NCI-H82 (cell line): ENCODE measurements at places on chromosomes 5 and 9.
A peak's percentile ranks its signal among the peaks of the same experiment; 100 is the strongest.

GRCh38 chr9:129838707-129839259 lies 3.5 kb downstream of the USP20 start:
- no peak for DNase-seq

DNA sequence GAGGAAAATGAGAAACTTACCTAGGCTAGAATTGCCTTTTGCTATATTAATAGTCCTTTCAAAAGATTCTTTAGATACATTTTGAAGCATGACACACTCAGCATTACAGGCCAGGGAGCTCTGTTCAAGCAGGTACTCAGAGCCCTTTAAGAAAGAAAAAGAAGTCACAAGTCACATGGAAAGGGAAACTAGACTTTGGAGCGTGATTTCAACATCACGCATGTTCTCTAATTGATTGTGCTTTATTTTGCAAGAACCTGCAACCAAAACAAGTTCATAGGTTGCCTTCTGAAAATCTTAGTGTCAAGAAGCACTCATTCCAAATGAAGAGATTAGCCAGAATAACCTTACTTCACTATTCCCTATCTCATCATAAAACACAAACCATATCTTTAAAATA lies 103.8 kb downstream of the MPDZ start:
- DNase-seq: no peak

- no peak for DNase-seq
Measured at GRCh38 chr5:169126481-169127021, 174.4 kb downstream of the SLIT3 start.

- no peak for DNase-seq
Measured at GRCh38 chr5:102453716-102454115, 45.1 kb downstream of the SLCO6A1 start.

- no peak for DNase-seq
Measured at GRCh38 chr9:77463151-77463550, 185.0 kb downstream of the GNA14 start.

DNA sequence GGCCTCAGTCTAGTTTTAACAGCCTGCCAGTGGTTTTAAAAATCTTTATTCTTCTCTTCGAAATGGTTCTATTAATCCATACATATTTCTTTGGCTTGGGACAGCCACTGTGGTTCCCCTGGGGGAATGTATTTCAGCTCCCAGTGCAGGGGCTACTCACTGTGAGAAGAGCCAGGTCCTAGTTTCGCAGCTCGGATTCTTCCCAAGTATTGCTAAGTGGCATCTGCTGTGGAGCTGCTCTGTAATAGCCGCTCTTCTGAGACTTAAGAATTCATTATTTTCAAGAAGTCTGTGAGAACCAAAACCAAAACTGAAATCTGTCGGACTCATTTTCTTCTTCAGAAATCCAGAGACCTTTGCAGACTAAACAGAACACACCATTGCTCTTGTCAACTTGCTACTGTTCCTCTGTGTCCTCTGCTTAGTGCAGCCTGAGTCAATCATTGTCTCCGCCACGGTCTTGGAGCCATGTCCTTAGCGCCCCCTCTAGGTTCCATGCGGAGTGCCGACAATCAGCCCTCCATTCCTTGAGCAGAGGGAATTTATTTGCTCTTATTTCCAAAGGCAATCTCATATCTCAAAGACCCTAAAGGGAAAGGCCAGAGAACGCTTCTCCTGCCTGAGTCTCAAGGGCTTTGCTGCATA lies 478.2 kb downstream of the SPATA31D1 start:
- peak; percentile 81 for DNase-seq

DNA sequence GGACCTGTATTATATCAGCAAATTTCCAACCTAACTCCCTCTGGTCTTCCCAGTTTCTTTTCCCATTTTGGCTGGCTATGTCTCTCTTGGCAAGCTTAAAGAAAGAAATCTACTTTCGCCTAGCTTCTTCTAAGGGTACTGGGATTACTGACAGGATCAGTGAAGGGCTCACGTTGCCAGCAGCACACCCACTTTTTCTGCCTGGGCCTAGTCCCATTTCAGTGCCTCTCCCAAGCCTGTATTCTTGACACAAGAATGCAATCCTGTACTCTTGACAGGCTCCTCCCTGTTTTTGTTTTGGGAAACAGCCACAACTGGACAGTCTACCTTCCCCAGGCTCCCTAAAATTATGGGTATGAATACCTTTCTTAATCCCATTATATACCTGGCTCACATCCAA lies 170.5 kb downstream of the EPB41L4A start:
- peak; percentile 9 for DNase-seq

GRCh38 chr5:109953761-109954160 lies 264.0 kb downstream of the MAN2A1 start:
- peak; percentile 83 for DNase-seq

DNA sequence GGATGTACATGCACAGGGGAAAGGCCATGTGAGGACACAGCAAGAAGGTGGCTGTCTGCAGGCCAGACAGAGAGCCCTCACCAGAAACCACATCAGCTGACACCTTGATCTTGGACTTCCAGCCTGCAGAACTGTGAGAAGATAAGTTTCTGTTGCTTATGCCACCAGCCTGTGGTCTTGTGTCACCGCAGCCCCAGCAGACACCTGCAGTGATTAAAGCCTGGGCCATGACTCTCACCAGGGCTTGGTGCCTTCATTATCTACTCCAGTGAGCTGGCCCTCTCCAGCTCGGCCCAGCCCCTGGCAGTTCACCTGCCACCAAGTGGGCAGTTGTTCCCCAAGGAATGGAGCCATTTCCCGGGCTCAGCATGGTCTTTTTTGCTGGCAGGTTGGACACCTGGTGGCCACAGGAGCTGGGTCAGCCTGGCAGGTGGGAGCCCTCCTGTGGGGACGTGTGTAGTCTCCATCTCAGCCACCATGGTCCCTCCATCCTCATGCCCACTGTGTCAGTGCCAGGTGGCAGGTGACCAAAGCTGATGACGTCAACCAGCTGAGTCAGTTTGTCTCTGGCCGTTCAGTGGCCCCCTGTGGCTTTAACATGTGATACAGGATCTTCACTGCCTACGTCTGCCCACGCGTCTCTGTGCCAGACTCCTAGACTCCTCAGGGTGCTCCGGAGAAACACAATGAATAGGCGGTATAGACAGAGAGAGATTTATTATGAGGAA lies 99.9 kb upstream of the PPP1R26 start:
- DNase-seq: no peak

GRCh38 chr5:173515526-173515925 lies 100.9 kb downstream of the BOD1 start:
- no peak for DNase-seq

- peak; percentile 37 for DNase-seq
Measured at GRCh38 chr5:16673241-16674201, 56.7 kb upstream of the RETREG1 start.

GRCh38 chr9:97459326-97459725 lies 42.1 kb upstream of the TMOD1 start:
- DNase-seq: no peak

GRCh38 chr9:135410831-135411473 lies 68.6 kb upstream of the PPP1R26 start:
- DNase-seq: peak; percentile 42

- DNase-seq: no peak
Measured at GRCh38 chr5:6085341-6085860, 292.9 kb downstream of the MED10 start.

GRCh38 chr9:127770583-127770904 lies 7.9 kb downstream of the SH2D3C start:
- DNase-seq: no peak

DNA sequence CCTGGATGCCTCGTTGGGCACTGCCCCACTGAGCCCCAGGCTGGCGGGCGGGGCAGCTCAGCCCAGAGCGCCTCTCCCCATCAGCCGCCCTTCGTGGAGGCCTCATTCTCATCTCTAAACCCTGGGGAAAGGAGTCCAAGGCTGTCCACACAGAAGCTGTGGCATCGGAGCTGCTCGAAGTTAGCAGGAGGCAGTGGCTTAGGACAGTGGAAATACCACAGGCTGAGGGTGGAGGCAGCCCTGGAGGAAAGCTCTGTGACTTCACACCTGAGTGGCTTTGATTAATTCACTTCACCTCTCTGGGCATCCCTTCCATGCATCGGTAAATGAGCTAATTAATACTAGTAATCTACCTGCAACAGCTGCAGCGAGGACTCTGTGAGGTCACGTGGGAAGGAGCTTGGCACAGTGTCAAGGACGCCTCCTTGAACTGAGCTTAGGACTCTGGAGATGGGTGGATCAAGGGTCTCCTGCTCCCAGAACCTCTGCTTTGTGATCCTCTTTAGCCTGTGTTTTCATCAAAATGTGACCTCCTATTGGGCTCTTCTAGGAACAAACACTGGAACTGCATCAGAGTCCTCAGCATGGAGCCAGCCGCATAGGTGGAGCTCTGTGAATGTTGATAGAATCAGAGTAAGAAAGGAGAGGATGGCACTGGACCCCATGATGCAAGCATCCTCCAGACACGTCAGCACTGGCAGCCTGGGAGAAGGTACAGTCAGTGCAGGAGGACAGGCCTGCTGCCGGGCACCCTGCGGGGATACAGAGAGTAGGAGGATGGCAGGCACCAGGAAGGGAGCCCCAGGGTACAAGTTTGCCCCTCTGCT lies 842 bp upstream of the ANGPTL2 start:
- peak; percentile 93 for DNase-seq

- peak; percentile 60 for DNase-seq
Measured at GRCh38 chr5:179870403-179870903, 11.8 kb upstream of the MRNIP start.

- DNase-seq: no peak
Measured at GRCh38 chr9:137899551-137900360, 22.2 kb downstream of the CACNA1B start.

GRCh38 chr9:34986540-34987047 lies 3.0 kb upstream of the DNAJB5 start:
- DNase-seq: peak; percentile 8

DNA sequence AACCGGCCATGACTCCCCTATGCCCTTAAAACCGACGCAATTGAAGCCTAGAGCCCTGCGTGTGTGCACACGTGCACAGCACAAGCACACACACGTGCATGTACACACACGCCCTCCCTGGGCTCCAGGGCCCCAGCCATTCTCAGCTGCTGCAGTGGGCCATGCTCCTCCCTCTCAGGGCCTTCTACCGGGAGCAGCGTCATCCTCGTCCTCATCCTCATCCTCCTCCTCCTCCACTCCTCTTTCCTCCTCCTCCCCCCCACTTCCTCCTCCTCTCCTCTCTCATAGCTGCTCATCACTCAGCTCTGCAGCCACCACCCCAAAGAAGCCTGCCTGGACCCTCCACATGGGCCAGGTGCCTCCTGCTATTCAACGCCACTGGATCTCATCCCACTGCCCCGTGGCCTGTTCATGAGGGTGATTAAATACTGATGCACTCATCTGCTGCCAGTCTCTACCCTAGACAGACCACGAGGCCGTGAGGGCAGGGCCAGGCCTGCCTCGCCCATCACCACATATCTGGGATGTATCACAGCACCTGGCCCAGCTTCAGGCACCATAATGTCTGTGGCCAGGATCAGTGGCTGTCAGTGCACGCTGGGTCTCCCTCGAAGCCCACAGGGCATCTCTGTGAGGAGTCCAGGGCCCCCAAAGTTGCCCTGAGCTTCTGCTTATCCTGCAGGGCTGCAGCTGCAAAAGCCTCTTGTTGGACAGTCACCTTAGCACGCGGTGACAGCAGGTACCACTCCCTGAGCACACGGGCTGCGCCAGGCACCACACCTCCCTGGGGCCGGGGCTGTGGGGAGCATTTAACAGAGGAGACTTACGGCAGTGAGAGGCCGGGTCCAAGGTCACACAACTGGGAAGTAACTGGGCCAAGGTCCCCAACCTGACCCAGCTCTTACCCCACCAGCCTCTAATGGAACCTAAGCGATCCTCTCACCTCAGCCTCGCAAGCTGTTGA lies 9.8 kb downstream of the FAM78A start:
- no peak for DNase-seq

GRCh38 chr9:33106827-33107621 lies 30.6 kb upstream of the SMU1 start:
- DNase-seq: peak; percentile 12

DNA sequence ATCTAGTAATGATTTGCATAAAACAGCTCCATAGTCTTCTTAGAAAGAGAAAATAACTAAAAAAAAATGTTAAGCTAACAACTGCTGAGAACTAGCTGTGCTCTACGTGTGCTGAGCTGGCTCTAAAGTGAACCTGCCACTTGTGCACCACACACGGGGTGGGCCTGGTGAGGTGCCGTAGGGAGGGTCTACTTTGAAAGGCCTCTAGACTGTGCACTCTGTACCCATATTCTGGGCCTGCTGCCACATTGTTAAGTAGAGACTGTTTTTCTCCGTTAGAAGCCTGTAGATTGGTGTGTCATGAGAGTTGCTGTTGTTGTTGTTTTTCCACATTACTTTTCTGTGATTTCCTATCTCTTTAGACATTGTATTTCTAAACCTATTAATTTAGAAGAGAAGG lies 93.9 kb downstream of the CD180 start:
- no peak for DNase-seq

GRCh38 chr5:38768412-38769211 lies 77.2 kb upstream of the OSMR start:
- DNase-seq: no peak

DNA sequence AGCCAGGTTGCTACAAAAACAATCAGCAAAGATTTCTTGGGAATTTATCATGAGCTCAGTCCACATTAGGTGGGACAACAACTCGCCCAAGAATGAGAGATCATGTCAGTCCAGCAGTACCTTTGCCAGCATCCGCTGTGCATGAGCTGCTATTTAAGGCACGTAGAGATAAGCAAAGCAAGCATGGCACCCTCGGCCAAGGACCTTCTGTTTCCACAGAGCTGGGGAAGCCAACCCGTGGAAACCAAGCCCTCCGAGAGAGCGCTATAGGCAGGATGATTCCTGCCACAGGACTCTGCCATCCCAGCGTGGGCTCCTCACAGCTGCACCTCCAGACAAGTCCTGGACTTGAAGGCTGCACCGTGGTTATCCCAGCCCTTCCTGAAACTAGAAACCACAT lies 189.5 kb upstream of the PPP1R26 start:
- DNase-seq: no peak

- no peak for DNase-seq
Measured at GRCh38 chr9:71685988-71686387, 82.3 kb downstream of the CEMIP2 start.

DNA sequence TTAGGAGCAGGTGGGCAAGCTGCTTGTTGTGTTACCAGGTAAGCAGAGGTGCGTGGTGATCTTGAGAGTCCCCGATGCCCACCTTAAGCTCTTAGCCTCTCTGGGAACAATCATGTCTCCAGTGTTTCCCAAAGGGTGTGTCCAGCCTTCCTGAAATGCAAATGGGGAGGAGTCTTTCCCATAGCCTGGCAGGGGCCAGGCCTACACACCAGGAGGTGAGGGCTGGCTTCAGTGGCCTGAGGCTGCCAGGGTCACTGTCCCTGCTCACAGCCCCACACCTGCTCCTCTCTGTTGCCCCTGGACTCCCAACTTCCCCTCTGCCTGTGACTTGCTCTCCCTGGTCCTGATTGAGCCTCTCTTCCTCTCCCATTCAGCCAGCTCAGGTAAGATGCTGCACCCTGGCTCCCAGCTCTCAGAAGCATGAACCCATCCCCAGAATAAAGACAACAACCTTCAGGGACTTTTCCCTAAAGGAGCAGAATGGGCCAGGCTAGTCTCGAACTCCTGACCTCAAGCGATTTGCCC lies 65.7 kb upstream of the PHYKPL start:
- DNase-seq: no peak

DNA sequence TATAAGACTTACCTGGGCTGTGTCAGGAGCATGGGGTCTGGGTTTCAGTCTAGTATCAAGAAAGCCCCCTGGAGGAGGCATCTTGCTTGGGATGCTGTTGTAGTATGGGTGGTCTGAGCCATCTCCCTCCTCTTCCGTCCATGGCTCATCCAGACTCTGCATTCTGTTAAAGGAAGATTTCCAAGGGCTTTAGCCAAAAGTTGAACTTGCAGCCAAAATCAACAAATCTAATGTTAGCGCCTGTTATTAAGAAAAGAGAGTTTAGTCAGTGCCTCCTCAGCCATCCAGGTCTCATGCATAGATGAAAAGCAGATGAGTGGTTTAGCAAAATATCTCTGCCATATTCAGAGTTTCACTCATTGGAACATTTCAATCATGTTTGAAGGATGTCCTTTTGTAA lies 55.6 kb downstream of the S1PR3 start:
- no peak for DNase-seq
